NCI-H2171 (cell line): ENCODE measurements at places on chromosomes 12 and 14.
A peak's percentile ranks its signal among the peaks of the same experiment; 100 is the strongest.

- no peak for DNase-seq
Observed at GRCh38 chr14:95421741-95422140, 94.7 kb downstream of the SYNE3 start.

DNA sequence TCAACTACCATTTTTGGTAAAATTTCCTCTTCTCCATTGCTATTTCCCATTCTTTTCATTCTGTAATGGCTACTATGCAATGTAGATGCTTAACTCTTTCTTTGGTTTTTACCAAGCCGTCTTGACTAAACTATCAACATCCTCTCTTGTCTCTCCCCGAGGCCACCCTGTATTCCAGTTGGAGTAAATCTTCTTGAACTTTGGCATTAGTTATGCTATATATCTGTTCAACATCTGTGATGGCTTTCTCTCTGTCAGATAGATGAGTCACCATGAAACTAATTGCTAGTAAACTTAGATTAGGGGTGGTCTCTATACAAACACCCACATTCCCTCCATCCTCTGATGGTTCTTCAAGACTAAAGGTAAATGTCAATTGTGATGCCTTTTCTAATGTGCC, 63.4 kb downstream of the LMO3 start:
- DNase-seq = no peak

DNA sequence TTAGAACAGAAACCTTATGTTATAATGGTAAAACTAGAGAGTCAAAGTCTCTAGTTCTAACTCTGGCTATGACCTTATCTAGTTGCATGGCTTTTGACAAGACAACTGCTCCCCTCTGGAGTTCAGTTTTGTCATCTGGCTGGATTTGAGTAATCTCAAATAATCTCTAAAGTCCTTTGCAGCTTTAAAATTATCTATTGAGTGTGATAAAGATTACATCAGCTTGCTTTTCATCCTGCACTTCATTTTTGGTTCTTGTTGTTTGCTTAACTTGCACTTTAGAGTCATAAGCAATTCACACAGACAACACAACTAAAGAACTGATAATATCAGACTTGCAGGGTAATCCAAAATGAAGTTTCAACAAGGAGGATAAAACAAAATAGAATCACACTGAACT, 2.3 kb downstream of the AKAP5 start:
- DNase-seq = no peak

DNA sequence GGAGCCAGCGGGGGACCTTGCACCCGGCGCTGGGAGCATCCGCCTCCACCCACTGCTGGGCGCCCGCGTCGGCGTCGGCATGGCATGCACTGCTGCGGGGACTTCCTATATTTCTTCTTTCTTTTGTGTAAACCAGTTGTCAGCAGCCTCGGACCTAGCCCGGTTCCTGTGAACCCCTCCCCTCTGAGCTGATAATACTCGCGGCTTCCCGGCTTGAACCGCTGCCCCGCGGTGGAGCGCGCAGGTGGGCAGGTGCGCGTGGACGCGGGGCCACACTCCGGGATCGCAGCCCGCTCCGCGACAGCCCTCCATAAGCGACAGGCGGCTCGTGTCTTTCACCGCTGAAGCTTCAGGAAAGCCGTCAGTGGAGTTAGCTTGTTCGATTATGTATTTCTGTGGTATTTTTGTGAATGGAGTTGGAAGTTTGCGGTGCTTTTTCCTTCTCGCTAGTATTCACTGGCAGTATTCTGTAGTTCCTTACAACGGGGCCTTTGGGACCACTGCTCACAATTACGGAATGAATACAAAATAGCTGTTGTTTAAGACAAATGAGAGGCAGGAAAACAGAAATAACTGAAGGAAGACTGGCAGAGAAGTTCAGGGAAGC, 870 bp downstream of the BMAL2 start:
- peak; percentile 95 for DNase-seq

GRCh38 chr14:82731526-82731925, 1197.9 kb upstream of the SEL1L start:
- DNase-seq = no peak

DNA sequence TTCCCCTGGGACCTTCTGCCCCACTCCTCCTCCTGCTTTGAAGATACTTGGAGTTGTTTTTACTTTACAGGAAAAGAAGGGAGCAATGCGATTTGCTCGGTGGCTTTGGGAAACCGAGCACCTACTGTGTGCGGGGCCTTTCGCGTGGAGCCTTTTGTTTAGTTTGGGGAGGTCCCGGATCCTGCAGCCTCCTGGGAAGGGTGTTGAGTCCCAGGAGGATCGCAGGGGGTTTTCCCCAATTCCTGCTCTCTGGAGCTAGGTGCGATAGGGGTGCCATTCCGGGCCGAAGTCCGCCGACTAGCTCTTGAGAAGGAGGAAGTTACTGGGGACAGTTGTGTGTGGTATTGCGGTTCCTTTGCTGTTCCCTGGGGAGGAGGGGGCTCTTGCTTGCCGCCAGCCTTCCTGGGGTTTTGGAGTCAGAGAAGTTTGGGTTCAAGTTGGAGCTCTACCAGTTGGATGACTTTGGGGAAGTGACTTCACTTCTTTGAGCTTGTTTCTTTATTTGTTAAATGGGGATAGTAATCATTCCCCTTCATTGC, 1.1 kb downstream of the BRI3BP start:
- DNase-seq = no peak

GRCh38 chr12:127170226-127171180, 1096.5 kb upstream of the TMEM132C start:
- no peak for DNase-seq

GRCh38 chr14:67819563-67820421, at the start of gene RAD51B:
Gene RAD51B, plus strand, starts transcription at chr14:67819779.
- peak; percentile 91 for DNase-seq

DNA sequence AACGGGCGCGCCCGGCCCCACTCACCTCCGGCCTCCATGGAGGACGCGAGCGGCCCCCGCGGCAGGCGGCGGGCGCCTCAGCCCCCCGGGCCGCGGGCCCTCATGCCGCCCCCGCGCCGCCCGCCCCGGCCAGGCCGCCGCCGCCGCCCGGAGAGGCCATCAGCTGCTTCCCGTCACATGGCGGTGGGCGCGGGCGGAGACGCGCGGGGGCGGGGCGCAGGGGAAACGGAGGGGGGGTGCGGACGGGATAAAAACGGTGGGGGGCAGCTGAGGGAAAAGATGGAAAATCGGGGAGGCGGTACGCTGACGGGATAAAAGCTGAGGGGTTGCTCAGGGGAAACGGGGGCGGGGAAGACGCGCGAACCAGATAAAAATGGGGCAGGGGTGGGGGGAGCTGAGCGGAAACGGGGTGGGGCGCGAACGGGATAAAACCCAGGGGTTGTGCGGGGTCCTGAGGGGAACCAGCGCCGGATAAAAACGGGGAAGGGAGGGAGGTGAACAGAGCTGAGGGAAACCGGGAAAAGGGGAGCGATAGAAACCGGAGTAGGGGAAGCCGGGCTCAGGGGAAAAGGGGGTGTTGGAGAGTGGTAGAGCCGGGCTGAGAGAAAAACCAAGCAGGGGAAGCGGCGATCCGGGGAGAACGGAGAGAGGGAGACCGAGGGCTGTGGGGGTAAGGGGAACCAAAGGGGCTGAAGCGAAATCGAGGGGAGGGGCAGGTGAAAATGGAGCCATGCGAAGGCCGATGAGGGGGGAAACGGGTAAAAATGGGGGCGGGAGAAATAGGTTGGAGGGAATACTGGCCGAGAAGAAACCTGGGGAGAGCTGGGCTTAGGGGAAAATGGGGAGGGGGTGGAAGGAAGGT, at the start of gene WSB2:
Gene WSB2, minus strand, starts transcription at position 169 of the 862 bp plus-strand sequence. Its CDS starts 131 bp downstream, at position 38.
- DNase-seq = peak; percentile 66

- no peak for DNase-seq
Observed at GRCh38 chr14:81766321-81766915, 232.8 kb upstream of the SEL1L start.

GRCh38 chr12:23566133-23566532, 383.3 kb downstream of the SOX5 start:
- DNase-seq = no peak

- DNase-seq = no peak
Observed at GRCh38 chr14:90797451-90797850, 18.8 kb downstream of the TTC7B start.

DNA sequence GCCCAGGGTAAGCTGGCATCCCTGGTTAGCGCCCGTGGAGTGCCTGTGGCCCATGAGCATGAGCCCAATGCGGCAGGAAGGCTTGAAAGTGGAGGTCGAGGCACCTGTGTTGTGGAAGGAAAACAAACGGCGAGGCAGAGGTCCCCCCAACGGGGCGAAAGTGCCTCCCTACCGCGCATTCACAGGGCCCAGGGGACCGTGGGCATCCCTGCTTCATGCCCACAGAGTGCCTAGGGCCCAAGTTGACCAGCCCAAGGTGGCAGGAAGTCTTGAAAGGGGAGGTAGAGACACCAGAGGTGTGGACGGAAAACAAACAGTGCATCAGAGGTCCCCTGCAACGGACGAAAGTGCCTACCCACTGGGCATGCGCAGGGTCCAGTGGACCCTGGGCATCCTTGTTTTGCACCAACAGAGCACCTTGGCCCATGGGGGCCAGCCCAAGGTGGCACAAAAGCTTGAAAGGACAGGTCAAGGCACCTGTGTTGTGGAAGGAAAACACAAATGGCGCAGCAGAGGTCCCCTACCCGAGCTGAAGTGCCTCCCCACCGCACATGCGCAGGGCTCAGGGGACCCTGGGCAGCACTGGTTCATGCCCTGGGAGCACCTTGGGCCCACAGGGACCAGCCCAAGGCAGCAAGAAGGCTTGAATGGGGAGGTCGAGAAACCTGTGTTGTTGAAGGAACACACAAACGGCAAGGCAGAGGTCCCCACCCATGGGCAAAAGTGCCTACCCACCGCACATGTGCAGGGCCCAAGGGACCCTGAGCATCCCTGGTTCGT, 377.5 kb downstream of the ALG10 start:
- DNase-seq = no peak

DNA sequence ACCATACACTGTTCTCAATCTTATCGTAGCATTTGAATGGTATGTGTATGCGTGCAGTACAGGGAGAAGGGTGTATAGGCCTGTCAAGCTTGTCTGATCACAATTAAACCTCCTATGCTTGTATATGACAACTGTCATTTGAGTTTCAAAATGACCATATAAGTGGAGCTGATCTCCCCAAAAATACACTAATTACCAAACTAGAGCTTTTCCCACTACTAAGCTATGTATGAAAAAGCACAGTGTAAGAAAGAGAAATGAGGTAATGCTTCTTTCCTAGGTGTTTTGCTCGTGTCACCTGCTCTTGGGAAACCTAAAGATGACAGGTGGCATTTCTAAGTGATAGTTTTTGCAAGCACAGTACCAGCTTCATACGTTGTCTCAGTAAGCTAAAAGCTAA, 1.1 kb upstream of the STK38L start:
- DNase-seq = no peak

GRCh38 chr12:41719214-41719613, 425.5 kb downstream of the GXYLT1 start:
- no peak for DNase-seq

- peak; percentile 81 for DNase-seq
Observed at GRCh38 chr14:42163136-42163535, 556.5 kb downstream of the LRFN5 start.

- peak; percentile 45 for DNase-seq
Observed at GRCh38 chr14:91413547-91414474, 3.8 kb downstream of the CCDC88C start.

- peak; percentile 68 for DNase-seq
Observed at GRCh38 chr12:53712059-53712643, 15.1 kb downstream of the CALCOCO1 start.

GRCh38 chr14:35386673-35387125, 17.9 kb downstream of the NFKBIA start:
- peak; percentile 98 for DNase-seq

DNA sequence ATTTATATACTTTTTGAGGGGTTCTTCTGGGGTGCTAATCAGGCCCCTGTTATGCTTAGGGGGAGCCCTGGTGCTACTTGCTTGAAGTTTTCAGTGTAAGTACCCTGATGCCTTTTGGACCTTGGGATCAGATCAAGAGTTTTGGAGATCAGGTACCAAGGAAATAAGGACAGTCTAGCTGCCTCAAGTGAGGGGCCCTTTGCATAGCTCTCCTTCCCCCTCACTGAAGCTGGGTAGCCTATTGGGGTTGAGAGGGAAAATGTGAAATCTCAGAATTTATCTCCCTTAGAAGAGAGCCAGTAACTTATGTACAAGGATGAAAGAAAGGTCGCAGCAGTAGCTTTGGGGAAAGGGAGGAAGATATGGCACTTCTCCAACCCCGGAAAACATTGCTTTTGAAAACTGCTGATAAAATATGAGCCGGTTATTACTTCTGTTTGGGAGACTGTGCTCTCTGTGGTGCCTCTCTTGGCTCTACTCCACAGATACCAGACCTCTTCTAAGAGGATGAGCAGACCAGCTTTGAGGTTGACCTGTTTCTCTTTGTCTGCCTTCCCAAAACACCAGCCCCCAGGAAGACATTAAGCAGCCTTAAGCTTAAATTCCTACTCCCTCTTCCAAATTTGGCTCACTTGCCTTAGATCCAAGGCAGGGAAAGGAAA, 8.8 kb upstream of the AMHR2 start:
- no peak for DNase-seq

DNA sequence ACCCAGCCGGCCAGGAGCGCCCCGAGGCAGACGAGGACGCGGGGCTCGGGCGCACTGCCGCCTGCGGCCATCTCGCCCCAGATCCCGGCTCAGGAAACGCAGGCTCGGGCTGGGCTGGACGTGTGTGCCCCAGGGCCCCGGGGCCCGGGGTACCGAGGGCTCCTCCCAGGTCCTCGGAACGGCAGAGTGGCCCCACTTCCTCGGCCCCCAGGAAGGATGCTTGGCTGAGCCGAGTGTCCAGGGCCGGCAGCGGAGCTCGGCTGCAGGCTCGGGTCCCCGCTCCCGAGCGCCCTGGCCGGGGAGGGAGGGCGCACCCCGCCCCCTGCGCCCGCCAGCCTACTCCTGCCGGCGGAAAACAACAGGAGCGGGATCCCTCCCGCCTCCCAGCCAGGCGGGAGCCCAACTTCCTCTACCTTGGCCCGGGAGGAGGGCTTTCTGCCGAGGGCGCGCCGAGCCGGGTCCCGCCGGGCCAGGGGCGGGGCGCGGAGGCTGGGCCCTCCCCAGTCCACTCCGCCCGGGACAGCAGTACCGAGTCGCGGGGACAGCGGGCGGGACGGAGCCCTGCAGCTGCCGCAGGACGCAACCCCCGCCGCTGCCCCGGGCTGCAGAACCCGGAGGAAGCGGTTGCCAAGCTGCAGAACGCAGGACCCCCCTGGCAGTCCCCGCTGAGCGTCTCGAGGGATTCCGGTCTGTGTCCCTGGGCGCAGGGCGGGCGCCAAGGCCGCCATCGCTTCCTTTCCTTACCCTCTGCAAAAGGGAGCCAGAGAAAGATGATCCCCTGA, at the start of gene VSIG10:
Gene VSIG10, minus strand, starts transcription at position 411 of the 782 bp plus-strand sequence. Its CDS starts 340 bp downstream, at position 71.
- peak; percentile 58 for DNase-seq

- no peak for DNase-seq
Observed at GRCh38 chr12:112892856-112893255, 13.9 kb upstream of the OAS1 start.

DNA sequence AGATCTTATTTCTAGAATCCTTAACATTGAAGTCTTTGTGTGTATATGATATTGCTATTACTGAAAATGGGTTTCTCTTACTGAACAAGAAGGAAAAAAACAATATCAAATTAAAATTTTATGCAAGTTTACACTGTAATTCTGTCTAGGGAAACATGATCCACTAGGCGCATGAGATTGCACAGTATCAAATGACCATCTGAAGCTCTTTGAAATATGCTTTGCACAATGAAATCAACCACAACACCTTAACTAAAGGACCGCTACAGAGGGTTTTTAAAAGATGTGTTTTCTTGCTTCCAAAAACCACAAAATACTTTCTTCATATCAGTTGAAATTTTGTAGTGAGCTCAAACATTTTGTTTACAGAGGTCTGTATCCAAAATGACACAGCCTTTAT, 15.1 kb upstream of the KERA start:
- peak; percentile 30 for DNase-seq
